Activated CD8-positive, alpha-beta memory T cell treated with anti-CD3 and anti-CD28 coated beads for 48 hours (primary cell): ENCODE measurements at places on chromosomes 7 and 10.

DNA sequence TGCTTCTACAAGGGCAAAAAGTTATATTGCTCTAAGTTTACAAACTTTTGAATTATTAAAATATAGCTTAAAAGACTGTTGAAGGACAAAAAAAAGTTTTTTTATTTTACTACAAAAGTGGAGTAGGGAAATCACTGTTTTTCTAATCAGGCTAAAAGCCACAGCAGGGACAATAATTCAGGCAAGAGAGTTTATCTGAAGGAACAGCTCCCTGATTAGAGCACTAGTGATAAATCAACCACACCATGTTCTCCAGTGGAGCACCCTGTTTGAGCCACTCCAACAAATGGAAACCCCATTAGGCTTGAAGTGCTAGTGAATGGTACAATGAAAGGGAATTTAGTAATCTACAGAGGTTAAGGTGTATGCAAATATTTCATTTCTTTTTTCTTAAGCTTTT is 357.1 kb downstream of the SEMA3D start:
- DNase-seq: no peak

- DNase-seq: no peak
Observed at GRCh38 chr10:65518379-65518778, 1407.5 kb upstream of the LRRTM3 start.

DNA sequence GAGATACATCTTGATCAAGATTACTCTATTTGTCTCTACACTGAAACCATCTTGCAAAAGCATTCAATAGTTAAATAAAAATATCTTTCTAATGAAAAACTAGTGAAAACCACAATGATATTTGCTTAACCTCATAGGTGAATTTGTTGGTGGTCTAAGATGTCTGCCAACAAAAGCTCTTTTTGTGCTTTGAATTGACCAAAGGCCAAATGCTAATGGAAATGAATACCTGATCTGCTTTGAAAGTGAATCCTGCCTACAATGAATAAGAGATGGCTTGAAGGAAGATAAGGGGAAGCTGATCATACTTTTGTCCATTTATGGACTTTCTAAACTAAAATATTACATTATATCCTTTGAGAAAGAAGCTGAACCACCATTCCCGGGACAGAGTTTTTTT is 228.9 kb upstream of the ETV1 start:
- DNase-seq: no peak

DNA sequence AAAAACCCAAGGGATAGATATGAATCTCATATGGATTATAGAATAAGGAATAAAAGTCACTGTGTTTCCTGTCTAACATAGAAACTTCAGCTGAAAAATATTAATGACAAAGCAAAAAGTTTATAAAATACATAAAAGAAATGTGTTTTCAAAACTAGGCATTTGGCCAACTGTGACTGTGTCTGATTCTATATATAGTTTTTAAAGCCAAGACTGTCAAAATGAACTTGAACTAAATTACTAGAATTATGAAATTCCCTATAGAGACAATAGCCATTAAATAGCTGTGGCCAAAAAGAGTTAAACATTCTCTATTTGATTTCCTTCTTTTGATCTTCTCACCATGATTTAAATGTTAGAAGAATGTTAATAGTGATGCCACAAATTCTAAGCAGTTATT is 311.2 kb upstream of the SEMA3D start:
- no peak for DNase-seq

DNA sequence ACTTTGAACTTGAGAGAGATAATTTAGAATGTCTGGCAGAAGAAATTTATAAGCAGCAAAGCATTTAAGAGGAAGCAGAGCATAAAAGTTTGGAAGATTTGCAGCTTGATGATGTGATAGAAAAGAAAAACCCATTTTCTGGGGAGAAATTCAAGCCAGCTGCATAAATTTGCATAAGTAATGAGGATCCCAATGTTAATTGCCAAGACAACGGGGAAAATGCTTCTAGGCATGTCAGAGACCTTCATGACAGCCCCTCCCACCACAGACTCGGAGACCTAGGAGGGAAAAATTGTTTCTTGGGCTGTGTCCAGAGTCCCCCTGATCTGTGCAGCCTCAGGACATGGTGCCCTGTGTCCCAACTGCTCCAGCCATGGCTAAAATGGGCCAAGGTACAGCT is 263.6 kb upstream of the POT1 start:
- no peak for DNase-seq

DNA sequence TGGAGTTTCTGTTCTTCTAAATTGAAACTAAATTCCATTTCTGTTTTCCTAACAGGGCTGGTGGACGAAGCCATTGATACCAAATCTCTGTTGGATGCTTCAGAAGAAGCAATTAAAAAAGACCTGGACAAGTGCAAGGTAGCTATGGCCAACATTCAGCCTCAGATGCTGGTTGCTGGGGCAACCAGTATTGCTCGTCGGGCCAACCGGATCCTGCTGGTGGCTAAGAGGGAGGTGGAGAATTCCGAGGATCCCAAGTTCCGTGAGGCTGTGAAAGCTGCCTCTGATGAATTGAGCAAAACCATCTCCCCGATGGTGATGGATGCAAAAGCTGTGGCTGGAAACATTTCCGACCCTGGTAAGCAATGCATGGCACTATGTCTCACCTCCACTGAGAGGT is 45.6 kb downstream of the AP3M1 start:
- no peak for DNase-seq

DNA sequence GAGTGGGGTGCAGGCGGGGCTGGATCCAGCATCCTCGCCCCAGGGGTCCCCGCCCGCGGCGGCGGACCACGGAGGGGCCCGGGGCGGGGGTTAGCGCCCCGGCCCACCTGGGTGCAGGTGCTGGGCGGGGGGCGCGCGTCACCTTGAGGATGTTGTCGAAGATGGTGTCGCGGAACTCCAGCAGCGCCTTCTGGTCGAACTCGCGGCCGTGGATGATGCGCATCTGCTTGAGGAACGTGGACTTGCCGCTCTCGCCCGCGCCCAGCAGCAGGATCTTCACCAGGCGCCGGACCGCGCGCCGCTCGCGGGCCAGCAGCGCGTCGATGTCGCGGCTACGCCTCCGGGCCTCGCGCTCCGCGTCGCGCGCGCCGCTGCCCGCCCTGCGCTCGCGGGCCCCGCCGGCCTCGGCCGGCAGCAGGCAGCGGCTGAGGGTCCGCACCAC is 376 bp downstream of the GNA12 start:
- DNase-seq: no peak

GRCh38 chr7:97006055-97006815 is 882 bp downstream of the DLX6 start:
- no peak for DNase-seq

DNA sequence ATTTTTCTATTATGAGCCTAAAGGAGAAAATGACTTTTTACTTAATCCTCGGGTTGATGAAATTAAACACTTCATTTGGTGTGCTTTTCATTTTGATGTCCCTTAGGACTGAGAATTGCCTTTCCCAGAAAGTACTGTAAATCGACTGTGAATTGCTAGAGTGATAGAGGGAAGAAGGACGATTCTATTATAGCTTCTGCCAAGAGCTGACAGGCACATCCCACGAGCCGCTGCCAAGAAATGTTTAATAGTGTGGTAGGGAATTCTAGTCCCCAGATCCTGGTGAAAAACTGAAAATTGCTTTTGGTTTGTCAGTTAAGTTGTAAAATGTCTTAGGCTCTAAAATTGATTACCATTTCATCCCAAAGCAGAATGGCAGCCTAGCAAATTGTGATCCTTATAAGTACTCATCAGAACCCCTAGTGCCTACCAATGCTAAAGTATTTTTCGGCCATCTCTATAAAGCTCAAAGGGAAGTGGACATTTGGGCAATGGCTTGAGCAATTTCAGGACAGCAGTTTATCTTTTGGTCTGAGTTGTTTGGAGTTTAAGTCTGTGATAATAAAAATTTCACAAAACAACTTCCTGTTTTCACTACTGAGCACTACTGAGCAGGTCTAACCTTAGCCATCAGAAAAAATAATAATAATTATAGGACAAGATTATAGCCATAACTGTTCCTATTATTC is 44.6 kb upstream of the HYCC1 start:
- DNase-seq: no peak

GRCh38 chr7:37349979-37350590 is 98.6 kb downstream of the ELMO1 start:
- DNase-seq: no peak

GRCh38 chr7:132321387-132321786 is 254.9 kb downstream of the PLXNA4 start:
- no peak for DNase-seq
